ENCODE measurements at places on chromosomes 11 and 22.

DNA sequence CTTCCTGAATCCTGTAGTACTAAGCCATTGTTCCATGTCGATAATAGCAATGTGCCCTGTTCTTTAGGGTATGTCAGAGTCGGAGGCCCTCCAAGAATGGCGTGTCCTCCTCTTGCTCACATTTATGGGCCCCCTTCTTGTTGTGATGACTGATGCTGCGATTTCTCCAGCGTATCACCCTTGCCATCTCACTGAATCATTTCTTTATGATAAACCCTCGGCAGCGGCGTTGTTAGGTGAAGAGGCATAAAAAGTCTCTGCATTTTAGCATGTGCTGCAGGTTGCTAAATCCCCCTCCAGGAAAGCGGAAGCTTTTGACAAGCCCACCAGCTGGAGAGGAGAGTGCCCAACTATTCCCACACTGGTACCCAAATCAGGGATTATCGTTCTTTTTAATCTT, 1045.3 kb downstream of the BRD1 start:
- H3K4me1 ChIP-seq: no peaks in the 10 kb centered on the region
- no peak for DNase-seq

DNA sequence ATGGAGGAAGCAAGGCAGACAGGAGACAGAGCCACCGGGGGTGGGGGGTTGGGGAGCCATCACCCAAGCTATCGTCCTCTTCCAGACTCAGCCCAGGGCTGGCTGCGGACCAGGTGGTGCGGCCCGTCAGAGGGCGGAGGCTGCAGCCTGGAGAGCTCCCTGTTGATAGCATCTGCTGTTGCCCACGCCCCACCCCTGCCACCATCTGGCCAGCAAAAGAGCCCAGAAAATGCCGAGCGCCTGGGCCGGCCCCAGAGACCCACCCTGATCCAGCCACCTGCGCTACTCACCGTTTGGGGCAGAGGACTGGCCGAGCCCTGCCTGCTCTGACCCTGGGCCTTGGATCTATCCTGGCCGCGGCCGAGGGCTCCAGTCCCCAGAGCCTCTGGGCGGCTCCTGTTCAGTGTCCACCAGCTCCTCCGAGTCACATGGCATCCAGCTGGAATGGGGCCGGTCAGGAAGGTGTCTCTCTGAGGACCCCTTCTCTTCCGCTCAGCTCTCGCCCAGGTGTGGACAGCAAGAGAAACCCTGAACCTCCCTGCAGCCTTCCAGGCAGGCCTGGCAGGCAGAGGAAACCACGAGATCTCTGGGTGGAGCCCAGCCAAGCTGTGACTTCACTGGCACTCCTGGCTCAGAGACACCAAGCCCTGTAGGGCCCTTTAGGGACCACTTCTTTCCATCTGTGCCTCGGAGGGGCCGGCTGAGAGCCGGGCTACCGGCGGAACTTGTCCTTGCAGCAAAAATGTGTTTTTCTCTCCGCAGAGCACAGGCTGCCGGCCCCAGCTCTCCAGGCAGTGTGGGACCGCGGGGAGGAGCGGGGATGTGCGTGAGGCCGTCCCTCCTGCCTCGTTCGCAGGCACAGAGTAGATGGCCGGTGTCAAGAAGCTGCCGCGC, at the start of gene MRGPRE:
MRGPRE (minus strand) TSS at position 567 of the 894 bp plus-strand sequence. CDS start 3,618 bp downstream, outside the sequence.
- no peak within 1 kb of the TSS for H3K4me3 ChIP-seq
- no peaks in the 10 kb centered on the region for H3K4me1 ChIP-seq
- peak; percentile 10 for DNase-seq
- H3K27me3 ChIP-seq: peaks cover 11% of the 10 kb centered on the region
- no peaks in the 10 kb centered on the region for H3K36me3 ChIP-seq

GRCh38 chr11:33687733-33688479, 12.7 kb downstream of the C11orf91 start:
- H3K36me3 ChIP-seq: no peaks in the 10 kb centered on the region
- no peak for DNase-seq
- H3K27ac ChIP-seq: no peak overlapping the region
- peaks cover 35% of the 10 kb centered on the region for H3K4me1 ChIP-seq
- H3K4me3 ChIP-seq: no peak overlapping the region

GRCh38 chr11:70478166-70478890, 80.0 kb downstream of the CTTN start:
- DNase-seq: no peak
- H3K36me3 ChIP-seq: peaks cover 5% of the 10 kb centered on the region
- no peaks in the 10 kb centered on the region for H3K27me3 ChIP-seq
- peaks cover 10% of the 10 kb centered on the region for H3K4me1 ChIP-seq
- no peak overlapping the region for H3K4me3 ChIP-seq
- H3K27ac ChIP-seq: no peak overlapping the region

DNA sequence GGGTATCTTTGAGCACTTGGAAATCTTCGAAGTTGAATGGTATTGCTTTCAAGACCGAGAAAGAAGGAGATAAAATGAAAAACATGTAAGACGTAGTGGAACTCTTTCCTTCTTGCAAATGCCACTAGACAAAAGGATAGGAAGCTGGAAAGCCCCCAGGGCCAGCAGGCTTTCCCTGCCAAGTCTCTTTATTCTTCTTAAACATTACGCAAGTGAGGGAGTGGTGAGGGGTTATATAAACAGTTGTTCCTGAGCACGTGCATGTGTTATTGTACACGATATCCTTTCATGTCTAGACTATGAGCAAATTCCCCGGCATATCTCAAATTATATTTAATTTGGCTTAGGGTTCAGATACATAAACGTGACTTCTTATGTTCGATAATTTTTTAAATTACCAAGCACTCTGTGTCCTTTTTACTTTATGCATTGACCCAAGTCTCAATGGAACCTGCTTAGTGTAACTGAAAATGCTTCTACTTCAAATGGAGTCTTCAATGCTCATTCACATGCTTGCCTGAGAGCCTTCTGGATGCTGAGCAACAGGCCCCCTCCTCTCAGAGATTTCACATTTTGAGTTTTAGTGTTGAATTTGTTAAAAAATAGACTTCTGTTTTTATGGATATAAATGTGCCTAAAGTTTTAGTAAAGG, 59.0 kb downstream of the PPP2R1B start:
- H3K27me3 ChIP-seq: no peaks in the 10 kb centered on the region
- peak; percentile 82 for DNase-seq
- H3K27ac ChIP-seq: peak overlapping the region; percentile 75
- no peak overlapping the region for H3K4me3 ChIP-seq
- peaks cover 77% of the 10 kb centered on the region for H3K36me3 ChIP-seq

GRCh38 chr11:74450318-74450717, 17.0 kb downstream of the KCNE3 start:
- no peaks in the 10 kb centered on the region for H3K27me3 ChIP-seq
- no peak overlapping the region for H3K27ac ChIP-seq
- H3K4me1 ChIP-seq: no peaks in the 10 kb centered on the region
- DNase-seq: no peak
- no peaks in the 10 kb centered on the region for H3K36me3 ChIP-seq

- no peaks in the 10 kb centered on the region for H3K27me3 ChIP-seq
- H3K27ac ChIP-seq: no peak overlapping the region
- no peak for DNase-seq
- no peaks in the 10 kb centered on the region for H3K4me1 ChIP-seq
- H3K4me3 ChIP-seq: no peak overlapping the region
Measured at GRCh38 chr22:44906248-44906936, 103.4 kb downstream of the PHF21B start.

- H3K4me1 ChIP-seq: no peaks in the 10 kb centered on the region
- DNase-seq: no peak
- no peaks in the 10 kb centered on the region for H3K36me3 ChIP-seq
- H3K27me3 ChIP-seq: no peaks in the 10 kb centered on the region
- no peak overlapping the region for H3K4me3 ChIP-seq
Measured at GRCh38 chr11:5242208-5242607, 7.4 kb downstream of the HBG1 start.

GRCh38 chr22:48342016-48342415, 1485.7 kb downstream of the BRD1 start:
- no peaks in the 10 kb centered on the region for H3K36me3 ChIP-seq
- DNase-seq: no peak
- no peaks in the 10 kb centered on the region for H3K27me3 ChIP-seq
- no peaks in the 10 kb centered on the region for H3K4me1 ChIP-seq
- H3K4me3 ChIP-seq: no peak overlapping the region

GRCh38 chr11:20193307-20193706, 33.0 kb upstream of the DBX1 start:
- no peak for DNase-seq
- no peaks in the 10 kb centered on the region for H3K27me3 ChIP-seq
- H3K36me3 ChIP-seq: no peaks in the 10 kb centered on the region
- H3K4me1 ChIP-seq: no peaks in the 10 kb centered on the region
- H3K27ac ChIP-seq: no peak overlapping the region
- no peak overlapping the region for H3K4me3 ChIP-seq

DNA sequence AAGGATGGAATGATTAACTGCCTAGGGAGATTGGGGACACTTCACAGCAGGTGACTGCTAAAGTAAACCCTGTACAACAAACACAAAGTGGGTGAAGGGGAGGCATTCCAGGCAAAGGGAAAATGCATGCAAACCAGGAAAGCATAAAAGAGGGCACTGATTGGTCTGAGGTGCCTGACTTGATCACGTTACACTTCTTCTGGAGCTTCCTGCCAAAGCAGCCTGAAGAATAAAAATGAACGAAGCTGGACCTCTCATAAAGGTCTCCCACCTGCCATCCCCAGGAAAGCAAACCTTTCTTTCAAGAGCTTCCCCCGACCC, 46.7 kb upstream of the SCUBE2 start:
- H3K36me3 ChIP-seq: peaks cover 40% of the 10 kb centered on the region
- H3K4me1 ChIP-seq: peaks cover 36% of the 10 kb centered on the region
- no peaks in the 10 kb centered on the region for H3K27me3 ChIP-seq
- DNase-seq: no peak
- no peak overlapping the region for H3K4me3 ChIP-seq

DNA sequence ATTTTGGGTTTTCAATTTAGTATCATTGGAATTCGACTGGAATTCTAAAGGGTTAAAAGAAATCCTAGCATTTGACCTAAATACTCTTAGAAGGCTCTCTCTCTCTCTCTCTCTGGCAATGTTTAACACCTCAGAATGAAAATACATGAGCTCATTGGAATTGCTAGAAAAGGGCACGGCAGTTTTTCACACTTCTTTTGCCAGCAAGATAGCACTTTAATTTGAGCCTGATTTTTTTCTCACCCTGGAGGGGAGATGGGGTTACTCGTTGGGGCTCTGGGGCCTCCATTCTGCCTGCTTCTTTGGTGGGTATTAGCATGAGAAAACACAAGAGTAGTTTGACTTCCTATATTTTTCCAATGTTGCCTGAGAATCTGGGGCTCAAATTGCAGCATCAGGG, 22.8 kb upstream of the CLMP start:
- peak; percentile 74 for DNase-seq
- no peak overlapping the region for H3K27ac ChIP-seq
- H3K27me3 ChIP-seq: peaks cover 25% of the 10 kb centered on the region
- peaks cover 16% of the 10 kb centered on the region for H3K4me1 ChIP-seq
- no peaks in the 10 kb centered on the region for H3K36me3 ChIP-seq

DNA sequence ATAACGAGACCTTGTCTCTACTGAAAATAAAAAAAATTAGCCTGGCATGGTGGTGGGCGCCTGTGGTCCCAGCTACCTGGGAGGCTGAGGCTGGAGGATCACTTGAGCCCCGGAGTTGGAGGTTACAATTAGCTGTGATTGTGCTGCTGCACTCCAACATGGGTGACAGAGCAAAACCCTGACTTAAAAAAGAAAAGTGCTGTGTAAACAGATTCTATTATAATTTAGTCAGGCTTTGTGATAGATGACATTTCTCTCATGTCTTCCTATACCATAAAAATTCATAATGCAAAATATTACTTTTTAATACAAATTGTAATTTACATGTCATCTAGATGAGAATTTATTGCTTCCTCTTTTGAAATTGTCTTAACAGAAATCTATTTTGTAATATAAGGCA, 94.1 kb downstream of the MTMR3 start:
- H3K4me1 ChIP-seq: peaks cover 45% of the 10 kb centered on the region
- H3K27ac ChIP-seq: no peak overlapping the region
- DNase-seq: no peak
- H3K27me3 ChIP-seq: no peaks in the 10 kb centered on the region
- H3K4me3 ChIP-seq: no peak overlapping the region
- H3K36me3 ChIP-seq: peaks cover 38% of the 10 kb centered on the region

GRCh38 chr11:110069158-110069737, 23.9 kb upstream of the ZC3H12C start:
- no peaks in the 10 kb centered on the region for H3K27me3 ChIP-seq
- H3K27ac ChIP-seq: peak overlapping the region; percentile 9
- H3K4me3 ChIP-seq: no peak overlapping the region
- H3K4me1 ChIP-seq: no peaks in the 10 kb centered on the region
- no peaks in the 10 kb centered on the region for H3K36me3 ChIP-seq

GRCh38 chr22:47063606-47064005, 301.2 kb downstream of the TBC1D22A start:
- no peak overlapping the region for H3K4me3 ChIP-seq
- no peak overlapping the region for H3K27ac ChIP-seq
- peaks cover 65% of the 10 kb centered on the region for H3K36me3 ChIP-seq
- H3K27me3 ChIP-seq: no peaks in the 10 kb centered on the region
- no peaks in the 10 kb centered on the region for H3K4me1 ChIP-seq

DNA sequence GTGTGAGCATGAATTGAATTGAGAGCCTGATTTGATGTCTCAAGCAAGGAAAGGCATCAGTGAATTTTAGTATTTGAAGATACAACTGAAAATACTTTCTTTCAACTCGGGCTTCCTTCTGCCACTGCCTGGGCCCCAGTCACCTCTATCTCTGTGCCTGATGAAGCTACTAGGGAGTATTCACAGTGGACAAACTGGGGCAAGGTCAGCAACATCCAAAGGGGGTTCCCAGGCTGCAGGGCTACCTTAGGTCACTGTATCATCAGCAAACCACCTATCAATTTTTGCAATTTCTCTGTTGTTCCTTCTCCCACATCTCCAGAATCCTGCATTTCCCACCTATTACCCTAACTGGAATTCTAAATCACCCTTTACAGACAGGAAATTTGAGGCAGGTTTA, 10.2 kb downstream of the PRAME start:
- H3K27ac ChIP-seq: no peak overlapping the region
- peaks cover 5% of the 10 kb centered on the region for H3K27me3 ChIP-seq

- H3K27ac ChIP-seq: no peak overlapping the region
- H3K4me3 ChIP-seq: no peak overlapping the region
- no peaks in the 10 kb centered on the region for H3K27me3 ChIP-seq
- no peaks in the 10 kb centered on the region for H3K4me1 ChIP-seq
Measured at GRCh38 chr11:92867913-92868619, 101.4 kb upstream of the MTNR1B start.
